Activated CD4-positive, alpha-beta T cell treated with anti-CD3 and anti-CD28 coated beads for 36 hours (primary cell): ENCODE measurements at places on chromosomes 2 and 18. TPM values are rescaled to one million over a fixed set of nuclear protein-coding genes. Genes with fewer than 3 reads are reported as not detected.

DNA sequence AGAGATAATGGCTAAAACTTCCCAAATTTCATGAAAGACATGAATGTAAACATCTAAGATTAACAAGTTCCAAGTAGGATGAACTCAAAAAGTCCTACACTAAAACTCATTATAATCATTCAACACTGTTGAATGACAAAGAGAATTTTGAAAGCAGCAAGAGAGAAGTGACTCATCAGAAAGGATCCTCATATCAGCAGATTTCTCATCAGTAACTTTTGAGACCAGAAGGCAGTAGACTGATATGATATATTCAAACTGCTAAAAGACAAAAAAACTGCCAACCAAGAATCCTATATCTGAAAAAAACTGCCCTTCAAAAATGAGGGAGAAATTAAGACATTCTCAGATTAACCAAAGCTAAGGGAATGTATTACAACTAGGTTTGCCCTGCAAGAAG, 130.6 kb upstream of the OTX1 start:
- no peak for DNase-seq

DNA sequence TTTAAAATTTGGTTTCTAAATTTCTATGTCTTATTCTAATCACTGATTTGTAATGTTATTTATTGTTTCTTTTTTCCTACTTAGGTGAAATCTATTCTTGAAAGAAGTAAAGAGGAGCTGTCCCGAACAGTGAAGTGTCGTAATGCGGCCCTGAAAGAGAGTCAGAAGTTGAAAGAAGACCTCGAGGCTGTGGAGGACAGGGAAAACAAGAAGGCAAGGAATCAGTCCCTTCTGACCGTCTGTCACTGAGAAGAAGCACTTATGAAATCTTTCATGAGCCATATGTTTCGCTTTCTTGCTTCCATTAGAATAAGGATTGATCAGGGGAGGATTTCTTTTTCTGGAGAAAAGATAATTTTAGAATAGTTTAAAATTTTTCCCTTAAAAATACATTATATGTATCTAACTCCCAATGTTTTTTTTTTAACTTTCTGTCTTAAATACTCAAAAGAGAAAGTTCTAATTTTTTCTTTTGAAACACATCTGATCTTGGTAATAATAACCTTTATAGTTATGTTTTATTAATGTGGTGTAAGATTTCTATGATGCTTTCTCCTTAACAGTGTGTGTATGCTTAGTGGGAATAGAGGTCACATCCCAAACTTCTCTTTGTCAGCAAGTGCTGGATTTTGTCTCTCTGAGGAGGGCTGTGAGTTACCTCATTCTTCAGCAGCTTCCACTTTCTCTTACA, 79.0 kb downstream of the CCDC150 start:
- DNase-seq: no peak

GRCh38 chr2:53994818-53995808, 24.3 kb upstream of the PSME4 start:
- no peak for DNase-seq

DNA sequence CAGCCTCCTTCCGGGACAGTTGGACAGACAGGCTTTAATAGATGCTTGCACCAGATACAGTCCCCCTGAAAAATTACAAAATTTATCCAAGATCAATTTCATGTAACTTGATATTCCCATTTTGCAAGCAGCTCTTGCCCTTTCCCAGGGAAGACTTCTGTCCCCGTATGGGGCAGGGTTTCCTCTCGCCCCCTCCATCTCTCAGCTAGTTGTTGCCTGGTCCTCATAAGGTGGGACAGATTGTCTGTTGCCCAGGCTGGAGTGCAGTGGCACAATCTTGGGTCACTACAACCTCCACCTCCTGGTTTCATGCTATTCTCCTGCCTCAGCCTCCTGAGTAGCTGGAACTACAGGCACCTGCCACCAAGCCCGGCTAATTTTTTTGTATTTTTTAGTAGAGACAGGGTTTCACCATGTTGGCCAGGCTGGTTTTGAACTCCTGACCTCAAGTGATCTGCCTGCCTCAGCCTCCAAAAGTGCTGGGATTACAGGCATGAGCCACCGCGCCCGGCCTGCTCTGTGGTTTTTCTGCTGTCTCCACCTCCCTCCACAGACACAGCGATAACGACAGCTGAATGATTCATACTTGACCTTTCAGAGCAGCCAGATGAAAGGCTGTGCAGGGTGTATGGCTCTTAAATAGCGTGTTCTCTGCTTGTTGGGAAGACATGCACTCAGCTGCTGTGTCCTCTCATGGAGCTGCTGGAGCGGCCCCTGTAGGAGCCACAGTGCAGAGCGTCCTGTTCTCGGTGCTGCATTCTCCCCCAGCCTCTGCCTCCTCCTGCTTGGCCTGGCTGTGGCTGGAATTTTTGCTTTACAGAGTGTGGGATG, 61.4 kb downstream of the TTC39C start:
- peak; percentile 90 for DNase-seq

GKN1 gene
- not detected for total RNA-seq

RMC1 gene
- 29.8 TPM for total RNA-seq

SMPD4 gene
- total RNA-seq: 78.6 TPM

LRRC30 gene
- total RNA-seq: not detected

- DNase-seq: no peak
Measured at GRCh38 chr2:215826376-215826775, 187.0 kb downstream of the MREG start.

- peak; percentile 86 for DNase-seq
Measured at GRCh38 chr2:230974096-230974913, 21.6 kb upstream of the SPATA3 start.

- DNase-seq: peak; percentile 57
Measured at GRCh38 chr2:27723372-27724144, 48.0 kb upstream of the MRPL33 start.

ASPRV1 gene
- 0.32 TPM for total RNA-seq

- no peak for DNase-seq
Measured at GRCh38 chr2:203612246-203612645, 77.1 kb upstream of the RAPH1 start.

- DNase-seq: no peak
Measured at GRCh38 chr2:66447677-66448076, 12.8 kb downstream of the MEIS1 start.

CNRIP1 gene
- total RNA-seq: not detected
